ENCODE measurements at places on chromosomes 6 and 20.

- DNase-seq: no peak
These were observed 548 bp upstream of the BCAS4 start for GRCh38 chr20:50794181-50794845.

- DNase-seq: no peak
These were observed 3.8 kb downstream of the SMIM26 start for GRCh38 chr20:18571009-18571408.

GRCh38 chr6:123527406-123527805, 109.3 kb downstream of the TRDN start:
- DNase-seq: no peak

- no peak for DNase-seq
These were observed 426.8 kb upstream of the SOX4 start for GRCh38 chr6:21166754-21167153.

DNA sequence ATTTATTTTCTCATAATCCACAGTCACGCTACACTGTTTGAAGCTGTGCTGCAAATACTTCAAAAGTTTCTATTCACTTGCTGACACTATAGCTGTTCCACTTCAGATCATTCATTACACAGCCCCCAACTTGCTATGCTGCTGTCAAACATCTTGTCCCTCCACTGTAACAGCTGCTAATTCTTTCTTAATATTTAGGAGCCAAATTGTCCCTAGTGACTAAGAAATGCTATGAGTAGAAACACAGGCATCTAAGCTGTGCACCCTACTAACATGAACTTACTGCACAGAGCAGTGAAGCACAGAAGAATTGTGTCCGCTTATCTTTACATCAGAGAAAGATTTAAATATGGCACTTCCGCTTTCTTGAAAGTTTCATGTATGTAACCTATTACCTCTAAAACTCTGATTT, 91.3 kb downstream of the PDE10A start:
- no peak for DNase-seq

- no peak for DNase-seq
These were observed 35.8 kb downstream of the TOP1 start for GRCh38 chr20:41064377-41064776.

GRCh38 chr6:38159596-38159995, 340.1 kb downstream of the ZFAND3 start:
- DNase-seq: no peak

GRCh38 chr6:116513224-116513875, 1.9 kb downstream of the CALHM5 start:
- no peak for DNase-seq

DNA sequence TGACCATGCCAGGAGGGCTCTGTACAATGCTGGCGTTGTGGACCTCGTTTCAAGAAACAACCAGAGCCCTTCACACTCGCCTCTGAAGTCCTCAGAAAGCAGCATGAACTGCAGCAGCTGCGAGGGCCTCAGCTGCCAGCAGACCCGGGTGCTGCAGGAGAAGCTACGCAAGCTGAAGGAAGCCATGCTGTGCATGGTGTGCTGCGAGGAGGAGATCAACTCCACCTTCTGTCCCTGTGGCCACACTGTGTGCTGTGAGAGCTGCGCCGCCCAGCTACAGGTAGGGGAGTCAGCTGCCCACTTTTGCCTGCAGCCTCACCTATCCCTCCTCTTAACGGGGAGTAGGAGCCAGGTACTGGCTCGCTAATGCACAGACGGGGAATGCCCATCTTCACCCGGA, 16.2 kb downstream of the MYLIP start:
- DNase-seq: no peak

- no peak for DNase-seq
These were observed 122.6 kb downstream of the SULF2 start for GRCh38 chr20:47662483-47663353.

GRCh38 chr20:7760247-7761031, 179.8 kb downstream of the HAO1 start:
- no peak for DNase-seq

DNA sequence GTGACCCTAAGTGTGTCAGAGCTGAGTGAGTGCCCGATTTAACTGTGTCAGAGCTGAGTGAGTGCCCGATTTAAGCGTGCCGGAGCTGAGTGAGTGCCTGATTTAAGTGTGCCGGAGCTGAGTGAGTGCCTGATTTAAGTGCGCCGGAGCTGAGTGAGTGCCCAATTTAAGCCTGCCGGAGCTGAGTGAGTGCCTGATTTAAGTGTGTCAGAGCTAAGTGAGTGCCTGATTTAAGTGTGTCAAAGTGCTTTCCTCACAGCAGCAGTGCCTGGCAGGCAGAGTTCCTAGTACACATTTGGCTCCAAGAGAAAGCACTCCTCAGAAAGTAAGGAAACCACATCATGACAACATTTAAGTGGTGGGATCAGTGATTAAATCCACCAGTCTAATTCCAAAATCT, 13.2 kb downstream of the SERAC1 start:
- DNase-seq: no peak

DNA sequence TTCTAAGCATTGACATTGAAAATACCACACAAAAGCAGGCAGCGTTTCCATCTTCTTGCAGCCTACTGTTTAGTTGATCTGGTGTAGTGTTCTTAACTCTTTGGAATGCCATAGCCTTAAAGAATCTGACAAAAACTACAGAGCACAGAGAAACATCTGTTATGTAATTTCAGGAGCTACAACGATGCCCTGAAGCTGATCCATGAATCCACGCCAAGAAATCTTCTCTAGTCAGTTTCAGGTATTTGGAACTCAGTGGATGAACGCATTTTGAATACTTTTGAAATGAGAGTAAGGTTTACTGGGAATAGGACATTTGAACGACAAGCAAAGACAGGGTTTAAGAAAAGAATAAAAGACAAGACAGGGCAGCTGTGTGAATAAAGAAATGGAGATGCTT, 17.8 kb downstream of the ALDH8A1 start:
- DNase-seq: no peak

- peak; percentile 73 for DNase-seq
These were observed 21.6 kb upstream of the MYB start for GRCh38 chr6:135159531-135159930.

DNA sequence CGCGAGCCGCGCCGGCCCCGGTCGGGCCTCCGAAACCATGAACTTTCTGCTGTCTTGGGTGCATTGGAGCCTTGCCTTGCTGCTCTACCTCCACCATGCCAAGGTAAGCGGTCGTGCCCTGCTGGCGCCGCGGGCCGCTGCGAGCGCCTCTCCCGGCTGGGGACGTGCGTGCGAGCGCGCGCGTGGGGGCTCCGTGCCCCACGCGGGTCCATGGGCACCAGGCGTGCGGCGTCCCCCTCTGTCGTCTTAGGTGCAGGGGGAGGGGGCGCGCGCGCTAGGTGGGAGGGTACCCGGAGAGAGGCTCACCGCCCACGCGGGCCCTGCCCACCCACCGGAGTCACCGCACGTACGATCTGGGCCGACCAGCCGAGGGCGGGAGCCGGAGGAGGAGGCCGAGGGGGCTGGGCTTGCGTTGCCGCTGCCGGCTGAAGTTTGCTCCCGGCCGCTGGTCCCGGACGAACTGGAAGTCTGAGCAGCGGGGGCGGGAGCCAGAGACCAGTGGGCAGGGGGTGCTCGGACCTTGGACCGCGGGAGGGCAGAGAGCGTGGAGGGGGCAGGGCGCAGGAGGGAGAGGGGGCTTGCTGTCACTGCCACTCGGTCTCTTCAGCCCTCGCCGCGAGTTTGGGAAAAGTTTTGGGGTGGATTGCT, 1.3 kb downstream of the VEGFA start:
- no peak for DNase-seq

DNA sequence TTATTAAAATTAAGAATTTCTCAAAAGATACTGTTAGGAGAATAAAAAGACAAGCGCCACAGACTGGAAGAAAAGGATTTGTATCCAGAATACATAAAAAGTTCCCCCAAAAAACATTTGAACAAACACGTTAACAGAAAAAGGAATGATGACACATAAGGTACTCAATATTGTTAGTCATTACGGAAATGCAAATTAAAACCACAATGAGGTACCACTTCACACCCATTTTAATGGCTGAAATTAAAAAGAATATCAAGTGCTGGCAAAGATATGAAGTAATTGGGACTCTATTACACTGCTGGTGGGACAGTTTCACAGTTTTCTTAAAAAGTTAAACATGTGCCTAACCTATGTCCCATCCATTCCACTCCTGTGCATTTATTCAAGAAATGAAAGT, 51.4 kb downstream of the HECA start:
- no peak for DNase-seq

GRCh38 chr20:21941941-21942805, 236.7 kb downstream of the PAX1 start:
- no peak for DNase-seq

DNA sequence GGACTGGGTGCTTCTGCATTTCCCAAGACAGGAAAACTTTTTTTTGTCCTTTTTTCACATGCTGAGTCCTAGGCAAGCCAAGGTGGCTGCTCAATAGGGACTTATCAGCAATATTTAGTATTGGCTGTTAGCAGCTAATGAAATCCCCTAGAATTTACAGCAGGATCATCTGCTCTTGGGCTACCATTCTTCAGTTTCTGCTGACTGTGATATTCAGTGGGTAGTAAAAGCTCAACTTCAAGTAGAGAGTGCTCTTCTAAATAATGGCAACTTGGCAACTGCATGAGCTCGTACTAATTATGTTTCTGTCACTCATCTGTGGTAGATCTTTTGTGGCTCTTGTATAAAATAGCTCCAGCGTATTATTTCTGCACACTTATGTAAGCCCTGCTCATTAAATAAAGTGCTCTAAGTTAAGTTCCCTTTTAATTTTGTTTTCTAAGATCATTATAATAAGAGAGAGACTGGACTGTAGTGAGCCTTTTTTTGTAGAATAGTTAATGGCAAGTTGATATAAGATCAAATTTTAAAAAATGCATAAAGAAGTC, 110.3 kb downstream of the SLC35F1 start:
- no peak for DNase-seq

GRCh38 chr6:36025260-36025931, 955 bp upstream of the SLC26A8 start:
- DNase-seq: no peak

DNA sequence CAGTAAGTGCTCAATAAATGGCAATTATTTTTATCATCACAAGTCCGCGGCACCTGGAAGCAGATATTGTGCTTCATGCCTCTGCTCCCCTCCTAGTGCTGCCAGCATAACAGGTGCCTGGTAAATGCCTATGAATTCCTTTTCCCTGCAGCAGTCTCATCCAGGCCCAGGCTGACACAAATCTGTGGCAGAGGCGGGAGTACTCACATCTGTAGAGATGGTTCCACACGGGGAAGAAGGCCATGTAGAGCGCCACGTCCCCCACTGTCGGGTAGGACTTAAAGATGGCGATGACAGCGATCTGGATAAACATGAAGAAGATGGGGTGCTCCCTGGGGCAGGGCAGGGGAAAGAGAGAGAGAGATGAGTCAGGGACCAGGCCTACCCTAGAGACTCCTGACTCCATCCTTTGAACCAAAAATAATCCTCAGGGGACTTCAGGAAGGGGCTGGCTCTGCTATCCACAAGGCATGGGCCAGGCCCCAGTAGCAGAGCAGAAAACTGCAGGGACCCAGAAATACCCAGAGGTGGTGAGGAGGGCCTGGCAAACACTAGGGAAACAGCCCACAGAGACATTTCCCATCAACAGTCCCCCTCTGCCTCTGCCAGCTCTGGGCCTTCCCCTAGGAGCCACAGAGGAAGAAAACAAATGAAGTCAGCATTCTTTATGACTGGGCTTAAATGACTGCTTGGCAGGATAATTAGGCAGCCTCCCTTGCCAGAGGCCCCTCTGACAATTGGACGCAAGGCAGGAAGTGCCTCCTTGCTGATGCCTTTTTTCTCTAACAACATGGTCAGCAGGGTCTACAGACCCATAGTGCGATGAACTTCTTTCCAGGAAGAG, 23.0 kb downstream of the MAP1LC3A start:
- no peak for DNase-seq

DNA sequence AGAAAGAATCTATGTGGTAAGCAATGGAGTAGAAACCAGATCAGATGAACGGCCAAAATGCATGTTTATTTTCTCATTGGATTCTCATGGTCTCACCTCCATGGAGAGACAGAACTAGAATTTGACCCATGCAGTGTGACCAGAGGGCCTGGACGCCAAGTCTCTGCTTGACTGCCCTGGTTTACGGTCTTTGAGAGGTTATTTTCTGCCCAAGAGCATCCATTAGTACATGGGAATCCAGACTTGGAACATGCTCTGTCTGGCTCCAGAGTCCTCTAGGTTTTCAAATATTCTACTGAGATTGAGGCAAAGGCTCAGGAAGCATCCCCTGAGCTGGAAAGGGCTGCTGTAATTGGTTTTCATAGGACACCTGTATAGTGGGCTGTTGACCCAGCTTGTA, 45.5 kb upstream of the UST start:
- no peak for DNase-seq

- no peak for DNase-seq
These were observed 54.3 kb upstream of the CNR1 start for GRCh38 chr6:88220493-88220892.

GRCh38 chr6:21159465-21159864, 434.1 kb upstream of the SOX4 start:
- DNase-seq: no peak

- DNase-seq: no peak
These were observed 98.9 kb downstream of the EYA2 start for GRCh38 chr20:46993465-46994095.

DNA sequence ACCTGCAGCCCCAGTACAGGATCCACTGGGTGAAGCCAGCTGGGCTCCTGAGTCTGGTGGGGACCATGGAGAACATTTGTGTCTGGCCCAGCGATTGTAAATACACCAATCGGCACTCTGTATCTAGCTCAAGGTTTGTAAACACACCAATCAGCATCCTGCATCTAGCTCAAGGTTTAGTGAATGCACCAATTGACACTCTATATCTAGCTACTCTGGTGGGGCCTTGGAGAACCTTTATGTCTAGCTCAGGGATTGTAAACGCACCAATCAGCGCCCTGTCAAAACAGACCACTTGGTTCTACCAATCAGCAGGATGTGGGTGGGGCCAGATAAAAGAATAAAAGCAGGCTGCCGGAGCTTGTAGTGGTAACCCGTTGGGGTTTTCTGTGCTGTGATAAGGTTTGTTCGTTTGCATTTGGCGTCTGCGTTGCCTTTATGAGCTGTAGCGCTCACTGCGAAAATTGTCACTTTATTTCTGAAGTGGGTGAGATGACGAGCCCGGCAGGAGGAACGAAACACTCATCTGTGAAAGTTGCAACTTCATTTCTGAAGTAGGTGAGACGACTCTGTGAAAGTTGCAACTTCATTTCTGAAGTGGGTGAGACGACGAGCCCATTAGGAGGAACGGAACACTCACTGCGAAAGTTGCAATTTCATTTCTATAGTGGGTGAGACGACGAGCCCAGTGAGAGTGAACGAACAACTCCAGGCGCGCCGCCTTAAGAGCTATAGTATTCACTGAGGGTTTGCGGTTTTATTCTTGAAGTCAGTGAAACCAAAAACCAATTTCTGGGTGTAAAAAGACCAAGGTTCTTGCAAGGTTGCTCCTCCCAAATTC, 31.1 kb downstream of the SERPINB6 start:
- DNase-seq: peak; percentile 11
